ENCODE measurements at places on chromosomes 2 and 18. TPM values are rescaled to one million over a fixed set of nuclear protein-coding genes. Genes with fewer than 3 reads are reported as not detected.
A peak's percentile ranks its signal among the peaks of the same experiment; 100 is the strongest.

UGT1A4 gene
- total RNA-seq, result not detected

EIF2B4 gene
- 32.1 TPM for total RNA-seq

SPOPL gene
- 14.8 TPM for total RNA-seq

CCDC74A gene
- 0.94 TPM for total RNA-seq

CDKL4 gene
- total RNA-seq, result 0.88 TPM

TLX2 gene
- total RNA-seq, result not detected

NT5DC4 gene
- total RNA-seq, result not detected

ARHGEF4 gene
- total RNA-seq, result 8.3 TPM

CYB5A gene
- total RNA-seq, result 122 TPM

SLC16A14 gene
- 2.0 TPM for total RNA-seq

CCDC141 gene
- total RNA-seq, result 79.4 TPM

CENPO gene
- 3.0 TPM for total RNA-seq

MEIS1 gene
- total RNA-seq, result 32.4 TPM

DNA sequence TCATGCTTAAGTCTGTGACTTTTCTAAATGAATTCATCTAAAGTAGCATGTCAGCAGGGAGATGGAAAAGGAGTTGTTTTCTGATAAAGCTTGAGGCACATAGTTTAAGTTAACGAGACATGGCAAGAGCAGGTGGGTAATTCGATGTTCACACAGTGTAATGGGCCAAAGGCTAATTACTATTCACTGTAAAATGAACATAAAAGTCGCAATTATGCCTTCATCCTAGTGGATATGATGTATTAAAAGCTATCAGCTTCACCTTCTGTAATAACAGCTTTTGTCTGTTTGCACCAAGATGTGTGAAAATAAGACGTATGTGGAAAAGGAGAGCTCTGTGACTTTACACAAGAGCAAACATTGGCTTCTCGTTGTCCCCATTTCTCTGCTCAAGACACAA lies 94.2 kb upstream of the CDH20 start:
- no peak for DNase-seq

- no peak for DNase-seq
Observed at GRCh38 chr2:3626118-3626811, 31.4 kb downstream of the COLEC11 start.

- no peak for DNase-seq
Observed at GRCh38 chr2:95010126-95010525, 15.4 kb upstream of the MAL start.

- no peak for DNase-seq
Observed at GRCh38 chr2:181305301-181306123, 151.7 kb upstream of the ITGA4 start.

DNA sequence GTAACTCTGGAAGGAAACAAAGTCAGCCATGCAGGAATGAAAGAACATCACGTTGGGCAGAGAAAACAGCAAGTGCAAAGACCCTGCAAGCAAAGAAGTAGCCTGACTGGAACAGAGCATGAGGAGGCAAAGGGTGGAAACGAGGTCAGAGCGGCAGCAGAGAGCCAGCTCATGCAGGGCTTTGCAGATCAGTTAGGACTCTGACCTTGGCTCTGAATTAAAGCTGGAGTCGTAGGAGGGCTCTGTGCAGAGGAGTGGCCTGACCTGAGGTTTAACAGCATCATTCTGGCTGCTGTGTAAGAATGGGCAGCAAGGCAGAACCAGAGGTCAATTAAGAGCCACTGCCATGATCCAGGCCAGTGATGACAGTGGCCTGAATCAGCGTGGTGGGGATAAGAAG lies 220.7 kb downstream of the PRKCE start:
- no peak for DNase-seq

GRCh38 chr18:49432602-49433001 lies 27.8 kb downstream of the DYM start:
- DNase-seq, result no peak

GRCh38 chr2:192885569-192886160 lies 690.9 kb upstream of the TMEFF2 start:
- no peak for DNase-seq

- no peak for DNase-seq
Observed at GRCh38 chr2:29065068-29065811, 9.1 kb downstream of the PCARE start.

DNA sequence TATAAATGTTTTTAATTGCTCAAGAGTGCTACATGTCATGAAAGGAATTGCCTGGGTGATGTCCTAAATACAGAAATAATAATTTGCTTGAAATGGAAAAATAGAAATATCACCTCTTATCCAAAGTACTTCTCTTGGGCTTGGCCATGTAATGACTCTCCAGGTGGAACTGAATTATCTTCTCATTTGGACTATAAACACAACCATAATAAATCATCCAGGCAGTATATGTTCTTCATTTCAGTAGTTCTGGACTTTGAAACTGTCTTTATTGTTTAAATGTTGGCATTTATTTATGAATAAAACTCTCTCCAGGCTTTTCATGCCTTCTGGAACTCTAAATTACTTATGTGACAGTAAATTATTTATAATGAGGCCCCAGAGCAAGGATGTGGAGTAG lies 40.5 kb downstream of the OXER1 start:
- no peak for DNase-seq

- no peak for DNase-seq
Observed at GRCh38 chr2:64587561-64587960, 63.4 kb downstream of the AFTPH start.

- no peak for DNase-seq
Observed at GRCh38 chr2:24915796-24916195, 4.2 kb downstream of the ADCY3 start.

DNA sequence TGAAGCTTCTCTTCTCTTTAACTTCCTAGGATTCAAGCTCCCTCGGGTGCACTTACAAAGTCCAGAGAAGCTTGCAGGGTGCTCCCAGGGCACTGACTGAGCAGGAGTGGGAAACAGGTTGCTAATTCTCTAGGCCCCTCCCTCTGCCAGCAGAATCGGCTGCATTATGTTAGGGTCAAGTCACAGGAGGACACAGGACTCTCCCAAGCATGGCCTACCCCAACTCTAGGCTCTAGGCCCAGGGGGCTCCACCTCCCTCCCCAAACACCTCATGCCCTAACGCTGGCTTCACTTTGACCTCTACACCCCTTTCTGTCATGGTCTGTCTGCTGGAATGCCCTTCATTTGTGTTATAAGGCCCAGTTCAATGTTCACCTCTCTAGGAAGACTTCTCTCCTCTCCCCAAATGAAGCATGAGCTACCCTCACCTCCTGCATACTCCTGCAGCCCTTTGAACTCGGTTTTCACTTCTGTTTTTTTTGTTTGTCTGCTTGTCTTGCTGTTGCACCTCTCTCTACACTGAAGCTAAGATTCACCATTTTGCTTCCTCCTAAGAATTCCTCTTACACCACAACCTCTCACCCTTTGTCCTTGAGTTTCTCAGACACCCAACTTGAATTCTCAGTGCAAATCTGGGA lies 521.8 kb upstream of the ID2 start:
- DNase-seq, result no peak

DNA sequence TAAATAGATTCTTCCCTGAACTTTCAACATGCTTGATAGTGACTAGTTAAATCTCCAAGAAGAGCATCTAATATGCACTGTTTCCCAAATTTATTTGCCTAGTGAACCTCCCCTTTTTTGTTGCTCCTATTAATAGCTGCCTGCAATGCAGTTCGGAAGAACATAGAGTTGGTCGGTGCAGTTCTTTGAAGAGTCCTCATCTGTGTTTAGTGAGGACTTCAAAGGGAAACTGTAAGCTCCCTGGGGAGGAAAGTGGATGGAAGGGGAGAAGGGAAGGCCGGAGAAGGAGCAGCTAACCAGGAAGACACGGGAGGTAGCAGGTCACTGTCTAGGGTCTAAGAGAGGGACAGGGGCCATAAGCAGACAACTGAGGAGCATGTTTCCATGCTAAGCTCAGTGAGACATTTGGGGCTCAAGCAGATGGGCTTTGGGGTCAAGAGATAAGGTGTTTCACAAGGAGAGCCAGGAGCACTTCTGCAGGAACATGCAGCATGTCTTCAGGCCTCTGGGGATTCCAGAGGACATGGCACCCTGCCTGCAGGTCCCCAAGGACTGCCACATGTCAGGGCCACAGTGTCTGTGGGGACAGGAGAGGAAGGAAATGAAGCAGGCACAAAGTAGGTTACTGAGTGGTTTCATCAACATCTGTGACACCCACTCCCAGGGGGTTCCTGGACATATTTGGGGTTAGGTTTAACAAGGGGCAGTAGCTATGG lies 48.7 kb upstream of the ANXA4 start:
- no peak for DNase-seq

GRCh38 chr2:169109502-169110409 lies 40.4 kb downstream of the DHRS9 start:
- peak; percentile 79 for DNase-seq

- DNase-seq, result no peak
Observed at GRCh38 chr2:224757934-224758548, 41.9 kb upstream of the CCDC195 start.

DNA sequence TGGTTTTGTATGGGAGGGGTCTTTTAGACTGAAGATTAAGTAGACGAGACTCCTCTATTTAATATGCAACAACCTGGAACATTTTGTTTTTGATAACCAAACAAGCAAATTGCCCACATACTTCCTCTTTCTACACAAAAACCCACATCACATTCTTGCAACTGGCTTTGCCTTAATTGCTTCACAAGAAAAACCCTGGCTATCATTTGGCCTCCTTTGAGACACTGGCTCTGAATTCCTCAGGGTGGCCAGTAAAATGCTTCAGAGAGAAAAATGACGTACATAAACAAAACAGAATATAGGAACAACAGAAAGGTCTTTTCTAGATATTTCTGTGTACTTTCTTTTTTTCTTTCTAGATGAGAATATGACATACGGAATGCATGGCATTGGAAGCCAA lies 103.0 kb downstream of the TRIB2 start:
- no peak for DNase-seq

DNA sequence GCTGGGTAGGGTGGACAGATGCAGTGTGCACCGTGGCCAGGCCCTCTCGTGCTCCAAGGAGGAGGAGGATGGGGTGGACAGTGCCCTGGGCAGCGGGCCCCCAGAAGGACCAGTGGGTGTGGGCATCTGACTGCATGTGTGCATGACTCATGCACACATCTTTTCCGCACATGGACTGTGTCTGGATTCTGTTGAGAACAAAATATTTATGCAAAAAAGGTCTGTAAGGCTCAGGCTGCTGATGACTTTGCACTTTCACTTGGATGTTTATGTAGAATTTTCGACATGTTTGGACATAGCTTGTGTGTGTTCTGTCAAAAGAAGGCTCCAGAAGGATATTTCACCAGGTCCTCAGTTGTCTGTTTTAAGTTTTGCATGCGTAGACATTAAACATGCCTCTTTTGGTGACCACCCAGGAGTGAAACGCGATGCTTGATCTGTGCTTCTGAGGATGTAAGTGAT lies 45.6 kb downstream of the MTCL1 start:
- no peak for DNase-seq

GRCh38 chr2:155513248-155513647 lies 814.8 kb downstream of the KCNJ3 start:
- no peak for DNase-seq

DNA sequence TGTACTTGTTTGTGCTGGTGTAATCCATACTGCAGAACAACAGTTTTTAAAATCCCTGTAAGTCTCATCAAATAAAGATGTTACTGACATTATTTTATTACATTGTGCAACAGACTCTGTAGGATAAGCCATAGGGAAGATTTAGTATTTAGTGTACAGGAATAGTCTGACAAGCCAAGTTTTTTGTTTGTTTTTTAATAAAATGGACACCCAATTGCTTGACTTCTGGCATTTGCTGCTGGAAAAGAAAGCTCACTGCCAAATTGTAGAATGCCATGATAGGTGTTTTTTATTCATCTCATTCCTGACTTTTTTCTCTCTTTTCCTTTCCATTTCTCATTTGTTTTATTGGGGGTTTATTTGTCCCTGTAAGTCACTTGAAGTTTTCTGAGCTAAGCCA lies 38.1 kb downstream of the SMARCAL1 start:
- no peak for DNase-seq

DNA sequence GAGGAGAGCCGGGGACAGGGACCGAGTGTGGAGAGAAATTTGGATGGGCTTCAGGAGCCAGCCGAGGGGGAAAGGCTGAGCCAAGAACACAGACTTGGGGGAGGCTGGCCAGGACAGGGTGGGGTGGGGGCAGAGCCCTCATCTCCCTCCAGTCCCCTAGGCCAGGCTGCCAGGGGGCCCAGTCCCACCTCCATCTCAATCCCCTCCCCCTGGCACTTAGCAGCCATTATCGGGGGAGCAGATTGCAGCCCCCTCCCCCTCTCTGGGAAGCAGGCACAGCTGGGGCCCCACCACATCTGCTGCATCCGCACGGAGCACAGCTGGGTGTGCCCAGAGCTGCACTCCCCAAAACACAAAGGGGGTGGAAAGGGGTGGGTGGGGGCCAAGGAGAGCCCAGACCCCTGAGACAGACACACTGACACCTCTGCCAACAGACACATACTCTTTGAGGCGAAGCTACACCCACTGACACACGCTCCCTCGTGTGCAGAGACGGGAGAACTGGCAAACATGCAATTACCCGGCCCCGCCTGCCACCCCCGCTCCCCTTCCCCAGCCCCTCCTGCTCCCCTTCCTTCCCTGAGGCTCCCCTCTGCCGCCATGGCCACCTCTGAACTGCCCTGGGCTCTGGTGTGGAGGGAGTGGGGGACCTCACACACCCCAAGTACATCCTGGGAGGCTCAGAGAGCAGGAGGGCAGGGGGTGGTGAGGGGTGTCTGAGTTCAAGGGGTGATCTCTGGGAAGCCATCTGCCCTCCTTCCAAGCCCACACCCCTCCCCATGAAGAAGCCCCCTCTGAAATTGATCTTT lies 5.1 kb upstream of the ASIC4 start:
- DNase-seq, result no peak

DNA sequence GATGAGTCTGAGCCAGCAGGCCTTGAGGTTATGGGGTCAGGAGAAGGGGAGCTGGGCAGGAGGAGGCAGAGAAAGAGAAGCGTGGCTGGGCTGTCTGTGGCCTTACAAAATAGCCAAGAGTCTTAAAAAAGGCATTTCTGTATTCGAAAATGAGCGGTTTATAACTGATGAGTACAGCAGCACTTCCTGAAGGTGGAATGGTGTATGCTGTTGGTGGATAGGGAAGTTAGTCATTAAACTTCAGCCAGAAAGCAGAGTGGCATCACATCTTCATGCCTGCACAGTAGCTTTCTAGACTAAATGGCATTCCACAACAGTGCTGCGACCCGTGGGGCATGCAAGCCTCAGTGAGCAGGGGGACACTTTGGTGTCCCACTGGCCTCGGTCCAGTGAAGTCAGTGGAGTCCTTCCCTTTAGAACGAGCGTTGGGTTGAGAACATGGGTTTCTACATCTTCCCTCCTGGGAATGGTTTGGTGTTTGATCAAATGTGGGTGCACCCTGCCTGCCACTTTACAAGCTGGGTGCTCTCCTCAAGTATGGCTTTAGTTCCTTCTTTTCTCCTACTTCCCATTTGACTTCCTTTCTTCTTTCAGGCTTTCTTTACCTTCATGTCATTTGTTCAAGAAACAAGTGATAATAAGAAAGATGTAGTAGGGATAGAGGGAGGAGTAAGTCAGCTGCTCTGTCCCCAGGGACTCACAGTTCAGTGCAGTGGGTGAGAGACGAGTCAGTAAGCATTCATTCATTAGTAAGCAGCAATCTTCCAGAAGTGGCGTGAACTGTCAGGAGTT lies 96.3 kb downstream of the ARMC9 start:
- DNase-seq, result no peak
